Breast epithelium (tissue), 4 donors: ENCODE measurements at places on chromosomes 12 and 14. TPM values are rescaled to one million over a fixed set of nuclear protein-coding genes. Genes with fewer than 3 reads are reported as not detected.

BDKRB1 gene
- total RNA-seq = not detected

DNA sequence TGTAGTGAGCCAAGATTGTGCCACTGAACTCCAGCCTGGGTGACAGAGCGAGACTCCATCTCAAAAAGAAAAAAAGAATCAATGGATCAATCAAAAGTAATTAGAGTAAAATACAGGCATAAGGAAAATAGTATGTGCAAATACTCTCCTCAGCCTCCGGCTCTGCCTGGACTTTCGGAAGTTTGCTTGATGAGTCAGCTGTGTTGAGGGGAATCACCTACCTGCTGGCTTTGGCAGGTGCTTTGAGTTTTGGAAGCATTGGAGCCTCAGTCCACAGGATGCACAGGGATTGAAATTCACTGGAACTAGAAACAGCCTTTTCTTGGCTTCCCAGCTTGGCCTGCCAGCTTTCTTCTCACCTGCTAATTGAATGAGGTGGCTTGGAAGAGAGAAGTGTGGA is 268.2 kb downstream of the PCNX1 start:
- DNase-seq = peak; percentile 79

DNA sequence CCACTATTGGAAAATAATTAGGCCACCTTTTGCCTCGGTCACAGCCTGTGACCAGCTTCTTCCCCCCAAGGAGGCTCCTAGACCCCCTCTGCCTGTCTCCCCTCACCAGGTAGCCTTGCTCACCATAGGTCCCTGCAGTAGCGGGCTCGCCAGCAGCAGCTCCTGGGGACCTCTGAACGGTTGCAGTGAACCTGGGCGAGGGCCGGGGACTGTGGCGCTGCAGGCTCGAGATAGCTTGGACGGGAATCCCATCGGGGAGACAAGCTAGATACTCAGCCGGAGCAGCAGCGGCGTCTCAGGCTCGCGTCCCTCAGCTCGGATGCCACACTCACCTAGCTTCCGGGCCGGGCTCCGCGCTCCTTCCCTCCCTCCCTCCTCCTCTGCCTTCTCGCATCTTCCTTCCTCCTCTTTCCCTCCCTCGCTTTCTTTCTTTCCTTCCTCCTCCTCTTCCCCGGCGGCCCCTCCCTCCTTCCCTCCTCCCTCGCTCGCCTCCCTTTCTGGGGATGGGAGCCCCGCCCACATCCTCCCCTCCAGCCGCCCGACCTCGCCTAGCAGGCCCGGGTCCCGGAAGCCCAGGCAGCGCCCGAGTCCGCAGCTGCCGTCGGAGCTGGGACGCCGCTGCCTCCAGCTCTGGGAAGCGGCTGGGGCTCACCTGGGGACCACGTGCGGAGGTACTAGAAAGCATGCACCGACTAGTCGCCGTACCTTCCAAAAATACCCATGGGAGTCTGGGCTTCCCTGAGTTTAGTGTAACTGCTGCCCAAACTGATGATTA is at the start of gene BMP4:
BMP4 (minus strand) TSS at position 399 of the 775 bp plus-strand sequence. CDS start 4,603 bp downstream, outside the sequence.
- peak; percentile 79 for DNase-seq

GRCh38 chr12:79121486-79121885 is 256.9 kb downstream of the SYT1 start:
- no peak for DNase-seq
